NCI-H748 treated with DMSO at 0.1 percent for 48 hours (cell line): ENCODE measurements at places on chromosomes 16 and 17.

GRCh38 chr16:66381585-66382170, 15.2 kb downstream of the CDH5 start:
- no peak for DNase-seq

DNA sequence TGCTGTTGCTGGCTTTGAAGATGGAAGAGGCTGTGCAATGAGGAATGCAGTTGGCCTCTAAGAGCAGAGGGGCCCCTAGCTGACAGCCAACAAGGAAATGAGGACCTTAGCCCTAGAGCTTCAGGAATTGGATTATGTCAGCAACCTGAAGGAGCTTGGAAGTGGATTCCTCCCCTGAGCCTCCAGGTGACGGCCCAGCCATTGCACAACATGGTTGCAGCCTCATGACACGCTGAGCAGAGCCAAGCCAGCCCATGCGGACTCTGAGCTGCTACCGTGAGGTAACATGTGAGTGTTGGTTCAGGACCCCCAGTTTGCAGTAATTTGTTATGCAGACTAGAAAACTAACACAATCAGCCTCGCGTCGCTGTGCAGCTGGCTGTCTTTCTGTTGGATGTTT, 20.2 kb downstream of the CCDC42 start:
- no peak for DNase-seq

DNA sequence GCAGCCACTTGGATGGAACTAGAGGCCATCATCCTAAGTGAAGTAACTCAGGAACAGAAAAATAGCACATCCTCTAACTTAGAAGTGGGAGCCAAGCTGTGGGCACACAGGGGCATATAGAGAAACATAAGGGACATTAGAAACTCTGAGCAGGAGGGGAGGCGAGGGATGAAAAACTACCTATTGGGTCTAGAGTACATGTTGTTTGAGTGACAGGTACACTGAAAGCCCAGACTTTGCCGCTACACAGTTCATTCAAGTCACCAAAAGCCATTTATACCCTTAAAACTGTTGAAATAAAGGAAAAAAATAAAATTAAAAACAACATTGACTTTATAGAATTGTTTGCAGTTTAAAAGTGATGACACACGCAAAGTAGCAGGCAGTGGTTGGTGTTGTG, 236.6 kb downstream of the SNX29 start:
- no peak for DNase-seq

DNA sequence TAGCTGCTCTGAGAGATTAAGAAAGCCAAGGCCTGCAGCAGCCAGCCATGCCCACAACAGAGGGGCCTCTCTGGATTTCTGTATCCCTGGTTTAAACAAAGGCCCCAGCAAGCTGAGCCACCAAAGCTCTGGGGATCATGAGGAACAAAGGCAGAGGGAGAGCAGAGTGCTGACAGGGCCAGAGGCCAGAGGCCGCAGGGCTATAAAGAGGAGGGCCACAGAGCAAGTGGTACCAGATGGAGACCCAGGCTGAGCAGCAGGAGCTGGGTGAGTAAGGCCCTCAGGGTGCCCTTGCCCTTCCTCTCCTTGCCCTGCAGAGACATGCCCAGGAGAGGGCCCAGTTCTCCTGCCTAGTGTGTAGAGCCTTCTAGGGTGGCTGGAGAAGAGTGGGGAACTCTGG, at the start of gene CRYBA1:
TSS of gene CRYBA1 (plus strand) at position 232 of the 400 bp plus-strand sequence. CDS start at position 237, 5 bp downstream.
- no peak for DNase-seq

DNA sequence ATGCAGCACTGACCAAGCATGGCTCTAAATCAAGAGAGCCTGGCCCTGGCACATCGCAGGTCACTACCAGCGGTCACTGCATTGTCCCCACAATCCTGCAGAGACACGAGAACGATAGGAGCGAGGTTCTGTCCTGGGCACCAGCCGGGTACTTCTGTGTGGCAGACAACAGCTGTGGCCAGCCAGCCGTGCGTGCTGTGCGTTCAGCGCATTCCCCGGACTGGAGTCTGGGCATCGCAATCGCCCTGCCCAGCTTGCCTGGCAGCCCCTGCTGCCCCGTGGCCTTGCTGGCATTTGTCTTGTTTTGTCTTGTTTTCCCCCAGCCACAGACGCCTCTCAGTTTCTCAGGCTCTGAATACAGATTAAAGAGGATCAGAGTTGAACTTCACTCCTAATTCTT, 33.9 kb downstream of the COTL1 start:
- DNase-seq: no peak

- DNase-seq: no peak
Measured at GRCh38 chr16:78957317-78958100, 643.0 kb downstream of the MAF start.

GRCh38 chr16:54652201-54652770, 278.4 kb upstream of the IRX5 start:
- DNase-seq: no peak

- no peak for DNase-seq
Measured at GRCh38 chr17:39402890-39403605, 1.6 kb upstream of the FBXL20 start.

GRCh38 chr17:59620518-59621259, 994 bp downstream of the CLTC start:
- DNase-seq: peak; percentile 23

DNA sequence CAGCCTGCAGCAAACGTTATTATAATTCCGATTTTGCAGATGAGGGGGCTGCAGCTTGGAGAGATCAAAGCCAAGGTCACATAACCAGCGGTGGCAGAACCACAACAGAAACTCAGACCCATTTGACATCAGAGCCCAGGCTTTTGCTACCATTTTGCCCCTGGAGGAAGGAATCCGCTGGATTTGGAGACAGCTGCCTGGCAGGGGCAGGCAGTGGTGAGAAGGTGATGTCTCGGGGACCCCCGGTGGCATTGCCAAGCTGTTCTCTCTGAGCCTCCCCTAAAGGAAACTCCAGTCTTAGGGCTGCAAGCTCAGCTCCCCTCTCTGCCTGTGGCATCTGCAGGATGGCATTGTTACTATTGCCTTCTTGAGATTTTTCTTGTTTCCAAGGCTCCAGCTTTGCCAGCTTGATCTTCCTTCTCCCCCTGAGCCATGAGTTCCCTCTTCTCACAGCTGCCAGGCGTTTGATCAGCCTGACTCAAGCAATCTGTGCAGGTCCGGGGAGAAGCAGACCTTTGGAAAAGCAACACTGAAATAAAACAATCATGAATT, 40.8 kb downstream of the AIPL1 start:
- no peak for DNase-seq

DNA sequence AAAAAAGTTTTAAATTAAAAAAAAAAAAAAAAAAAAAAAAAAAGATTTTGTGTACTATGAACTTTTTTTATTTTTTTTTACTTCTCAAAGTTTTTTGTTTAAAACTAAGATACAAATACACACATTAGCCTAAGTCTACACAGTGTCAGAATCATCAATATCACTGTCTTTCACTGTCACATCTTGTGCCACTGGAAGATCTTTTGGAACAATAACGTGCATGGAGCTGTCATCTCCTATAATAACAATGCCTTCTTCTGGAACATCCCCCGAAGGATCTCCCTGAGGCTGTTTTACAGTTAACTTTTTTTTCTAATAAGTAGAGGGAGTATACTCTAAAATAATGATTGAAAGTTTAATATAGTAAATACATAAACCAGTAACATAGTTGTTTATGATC, 295.7 kb downstream of the KCNJ2 start:
- DNase-seq: no peak

DNA sequence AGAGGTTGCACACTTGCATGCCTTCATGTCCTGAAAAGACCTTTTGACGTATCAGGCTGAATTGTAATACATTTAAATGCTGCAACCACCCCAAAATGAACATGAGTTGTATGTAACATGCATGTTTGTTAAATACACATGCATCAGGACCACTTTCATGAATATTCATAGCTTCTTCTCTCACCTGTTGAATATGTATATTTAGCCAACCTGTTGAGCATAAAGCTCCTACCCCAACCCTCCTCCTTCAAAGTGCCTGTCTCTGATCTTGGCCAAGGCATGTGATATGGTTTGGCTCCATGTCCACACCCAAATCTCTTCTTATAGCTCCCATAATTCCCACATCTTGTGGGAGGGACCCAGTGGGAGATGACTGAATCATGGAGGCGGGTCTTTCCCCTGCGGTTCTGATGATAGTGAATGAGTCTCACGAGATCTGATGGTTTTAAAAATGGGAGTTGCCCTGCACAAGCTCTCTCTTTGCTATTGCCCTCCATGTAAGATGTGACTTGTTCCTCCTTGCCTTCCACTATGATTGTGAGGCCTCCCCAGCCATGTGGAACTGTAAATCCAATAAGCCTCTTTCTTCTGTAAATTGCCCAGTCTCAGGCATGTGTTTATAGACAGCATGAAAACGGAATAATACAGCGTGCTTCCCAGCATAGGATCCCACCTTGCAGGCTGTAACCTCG, 3.8 kb upstream of the CRYM start:
- no peak for DNase-seq

- DNase-seq: peak; percentile 29
Measured at GRCh38 chr17:71168053-71168741, 952.6 kb upstream of the SOX9 start.

DNA sequence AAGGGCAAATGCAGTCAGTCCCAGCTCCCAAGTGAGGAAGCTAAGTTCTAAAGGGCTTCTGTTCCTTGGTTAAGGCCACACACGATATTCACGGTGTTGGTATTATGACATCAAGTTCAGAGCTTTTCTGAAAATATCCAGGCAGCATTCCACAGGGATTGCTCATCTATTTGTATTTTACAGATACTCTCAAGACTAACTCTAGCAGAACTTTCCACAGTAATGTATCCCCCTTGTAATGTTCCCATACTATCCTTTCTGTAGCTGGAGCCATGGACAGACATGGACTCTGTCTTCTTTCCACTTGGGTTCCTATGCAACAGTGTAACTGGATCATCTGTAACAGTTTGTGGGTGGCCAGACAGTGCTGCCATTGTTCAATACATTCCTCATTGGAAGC, 13.5 kb downstream of the SDR42E1 start:
- DNase-seq: no peak

DNA sequence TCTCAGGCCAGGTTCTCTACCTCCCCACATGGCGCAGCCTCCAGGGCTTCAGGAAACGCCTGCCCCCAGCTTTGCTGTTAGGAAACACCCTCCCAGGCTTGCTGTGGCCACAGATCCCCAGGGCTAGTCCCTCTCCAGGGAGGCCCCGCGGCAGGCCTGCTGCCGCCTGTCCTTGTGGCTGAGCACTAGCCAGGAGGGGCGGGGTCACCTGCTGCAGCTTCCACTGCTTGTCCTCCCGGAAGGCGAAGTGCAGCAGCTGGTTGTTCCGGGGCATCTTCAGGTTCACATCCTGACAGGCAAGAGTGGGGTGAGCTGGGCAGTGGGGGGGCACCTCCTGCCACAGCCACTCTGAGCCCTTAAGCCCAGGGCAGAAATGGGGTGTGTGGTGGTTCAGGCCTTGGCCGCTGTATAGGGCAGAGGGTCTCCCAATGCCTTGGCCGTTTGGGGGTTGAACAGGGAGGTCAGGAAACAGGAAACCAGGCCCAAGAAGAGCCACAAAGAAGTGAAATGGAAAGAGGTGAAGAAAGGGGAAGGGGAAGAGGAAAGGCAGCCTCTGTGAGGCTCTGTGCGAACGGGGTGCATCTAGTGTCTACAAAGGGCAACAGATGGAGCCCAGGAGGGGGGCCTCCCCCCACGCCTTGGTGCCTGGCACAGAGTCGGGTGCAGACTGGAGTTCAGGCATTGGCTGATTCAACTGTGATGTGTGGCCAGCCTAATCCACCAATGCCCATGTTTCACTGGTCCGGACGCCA, 2.0 kb downstream of the ROGDI start:
- no peak for DNase-seq

DNA sequence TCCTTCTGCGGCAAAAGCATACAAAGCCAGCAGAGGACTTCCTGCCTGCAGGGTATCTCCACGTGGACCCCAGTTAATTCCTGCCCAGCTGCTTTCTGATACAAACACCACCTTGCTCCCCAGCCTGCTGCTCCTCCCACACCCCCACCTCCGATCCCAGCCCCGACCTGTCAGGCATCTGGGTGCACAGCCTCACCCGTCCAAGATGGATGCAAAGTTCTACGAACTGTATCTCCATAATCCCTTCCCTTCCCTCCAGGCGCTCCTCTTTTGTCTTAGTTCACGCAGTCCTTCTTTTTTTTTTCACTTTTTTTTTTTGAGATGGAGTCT, 15.6 kb upstream of the FOXJ1 start:
- no peak for DNase-seq

DNA sequence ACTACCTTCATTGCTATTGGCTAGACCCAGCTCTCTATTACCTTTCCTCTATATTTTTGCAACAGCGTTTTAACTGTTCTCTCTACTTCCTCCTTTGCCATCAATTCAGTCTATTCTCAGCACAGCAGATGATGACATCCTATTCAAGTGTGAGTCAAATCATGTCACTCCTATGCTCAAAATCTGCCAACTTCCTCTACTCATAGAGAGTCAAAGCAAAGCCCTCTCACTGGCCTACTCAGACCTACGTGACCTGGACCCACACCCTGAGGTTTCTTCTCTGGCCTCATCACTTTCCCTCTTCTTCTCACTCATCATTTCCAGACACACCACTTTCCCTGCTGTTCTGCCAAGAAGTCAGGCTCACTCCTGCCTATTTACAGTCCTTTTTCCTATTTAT, 289.0 kb upstream of the AXIN2 start:
- no peak for DNase-seq

GRCh38 chr16:86261379-86261778, 248.9 kb upstream of the FOXF1 start:
- no peak for DNase-seq

GRCh38 chr16:53614346-53614745, 89.3 kb downstream of the RPGRIP1L start:
- no peak for DNase-seq

DNA sequence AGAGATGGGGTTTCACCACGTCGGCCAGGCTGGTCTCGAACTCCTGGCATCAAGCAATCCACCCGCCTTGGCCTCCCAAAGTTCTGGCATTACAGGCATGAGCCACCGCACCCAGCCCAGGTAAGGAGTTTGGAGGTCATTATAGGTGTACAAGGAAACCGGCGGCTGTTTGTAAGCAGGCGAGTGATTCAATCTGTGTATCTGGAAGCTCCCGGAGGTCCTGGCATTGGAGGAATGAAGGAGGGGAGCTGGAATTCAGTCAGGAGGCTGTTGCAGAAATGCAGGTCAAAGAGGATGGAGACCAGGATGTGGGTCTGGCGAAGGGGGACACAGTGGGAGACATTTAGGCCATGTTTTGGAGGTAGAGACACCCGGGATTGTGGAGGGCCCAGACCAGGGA, 18.8 kb downstream of the CDC42EP4 start:
- no peak for DNase-seq

DNA sequence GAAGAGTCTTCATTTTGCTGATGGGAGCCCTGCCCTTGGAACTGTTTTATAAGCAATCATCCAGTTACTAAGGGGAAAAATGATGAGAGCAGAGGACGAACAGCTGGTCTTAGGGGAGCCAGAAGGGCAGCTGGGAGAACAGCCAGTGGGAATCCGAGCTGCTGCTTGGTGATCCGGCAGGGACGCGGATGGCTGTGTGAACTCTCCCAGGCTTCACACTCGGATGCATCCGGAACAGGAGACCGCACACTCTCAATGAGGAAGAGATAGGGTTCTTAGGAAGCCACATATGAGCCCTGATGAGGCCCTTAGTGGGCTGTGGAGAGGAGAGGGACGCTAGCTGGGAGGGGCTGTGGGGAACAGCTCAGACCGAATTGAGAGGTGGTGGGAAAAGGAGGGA, 5.0 kb upstream of the CACNG5 start:
- DNase-seq: no peak
